ENCODE measurements at places on chromosomes 16 and 17. TPM values are rescaled to one million over a fixed set of nuclear protein-coding genes. Genes with fewer than 3 reads are reported as not detected.

Gene SOCS1
- total RNA-seq: 123 TPM

Gene AIPL1
- not detected for total RNA-seq

DNA sequence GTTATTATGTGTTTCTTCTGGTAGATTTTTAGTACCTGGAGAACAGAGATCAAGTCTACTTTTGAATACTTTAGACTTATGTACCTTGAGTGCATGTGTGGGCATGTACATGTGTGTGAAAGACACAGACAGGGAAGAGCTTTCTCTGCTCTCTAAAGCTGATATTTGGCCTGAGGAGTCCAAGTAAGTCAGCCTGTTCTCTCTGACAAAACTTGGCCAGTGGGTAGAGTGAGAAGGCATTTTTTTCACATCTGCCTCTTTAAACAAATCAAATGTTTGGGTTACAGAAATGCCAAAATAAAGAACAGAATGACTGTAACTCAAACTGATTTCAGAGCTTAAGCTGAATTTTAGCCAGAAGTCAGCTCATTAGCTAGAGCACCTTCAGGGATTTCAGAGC, 309.7 kb upstream of the DYNLRB2 start:
- no peak for DNase-seq

Gene OSBPL7
- 23.7 TPM for total RNA-seq

DNA sequence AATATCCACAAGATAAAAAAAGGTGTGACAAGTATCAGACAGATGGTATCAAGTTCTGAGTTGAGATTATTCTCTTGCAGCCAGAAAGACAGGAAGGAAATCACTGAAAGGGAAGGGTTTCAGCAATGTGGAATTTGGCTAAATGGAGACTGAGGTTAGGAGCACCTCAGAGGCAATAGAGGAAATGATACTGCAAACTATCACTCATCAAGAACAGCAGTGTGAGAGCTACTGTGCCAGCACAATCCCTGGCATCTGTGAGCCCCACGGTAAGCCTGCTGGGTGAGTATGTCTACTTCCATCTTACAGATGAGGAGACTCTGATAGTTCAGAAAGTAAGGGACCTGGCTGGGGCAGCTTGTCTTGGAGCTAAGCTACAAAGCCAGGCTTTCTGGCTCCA, 162.0 kb downstream of the SALL1 start:
- DNase-seq: no peak

- DNase-seq: no peak
Measured at GRCh38 chr16:15803618-15804017, 53.2 kb downstream of the MYH11 start.

- peak; percentile 68 for DNase-seq
Measured at GRCh38 chr17:4881761-4882555, 17.4 kb upstream of the C17orf107 start.

DNA sequence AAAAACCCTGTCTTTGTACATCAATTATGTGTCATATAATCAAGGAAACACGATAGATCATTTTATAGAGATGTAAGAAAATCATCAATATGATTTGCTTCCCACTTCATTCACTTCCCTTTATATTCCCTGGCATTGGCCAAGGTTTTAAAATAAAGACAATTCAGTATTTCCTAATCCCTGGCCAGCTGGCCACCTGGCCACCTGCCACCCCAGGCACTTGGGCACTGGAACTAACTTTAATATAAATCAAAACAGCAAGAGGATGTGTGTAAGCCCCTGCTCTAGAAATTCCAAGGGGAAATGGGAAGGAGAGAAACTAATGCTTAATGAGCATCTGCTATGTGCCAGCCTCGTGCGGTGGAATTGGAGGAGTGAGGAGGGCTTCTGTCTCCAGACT, 58.6 kb upstream of the TOB1 start:
- no peak for DNase-seq

- no peak for DNase-seq
Measured at GRCh38 chr17:2883544-2884213, 87.4 kb downstream of the RAP1GAP2 start.

DNA sequence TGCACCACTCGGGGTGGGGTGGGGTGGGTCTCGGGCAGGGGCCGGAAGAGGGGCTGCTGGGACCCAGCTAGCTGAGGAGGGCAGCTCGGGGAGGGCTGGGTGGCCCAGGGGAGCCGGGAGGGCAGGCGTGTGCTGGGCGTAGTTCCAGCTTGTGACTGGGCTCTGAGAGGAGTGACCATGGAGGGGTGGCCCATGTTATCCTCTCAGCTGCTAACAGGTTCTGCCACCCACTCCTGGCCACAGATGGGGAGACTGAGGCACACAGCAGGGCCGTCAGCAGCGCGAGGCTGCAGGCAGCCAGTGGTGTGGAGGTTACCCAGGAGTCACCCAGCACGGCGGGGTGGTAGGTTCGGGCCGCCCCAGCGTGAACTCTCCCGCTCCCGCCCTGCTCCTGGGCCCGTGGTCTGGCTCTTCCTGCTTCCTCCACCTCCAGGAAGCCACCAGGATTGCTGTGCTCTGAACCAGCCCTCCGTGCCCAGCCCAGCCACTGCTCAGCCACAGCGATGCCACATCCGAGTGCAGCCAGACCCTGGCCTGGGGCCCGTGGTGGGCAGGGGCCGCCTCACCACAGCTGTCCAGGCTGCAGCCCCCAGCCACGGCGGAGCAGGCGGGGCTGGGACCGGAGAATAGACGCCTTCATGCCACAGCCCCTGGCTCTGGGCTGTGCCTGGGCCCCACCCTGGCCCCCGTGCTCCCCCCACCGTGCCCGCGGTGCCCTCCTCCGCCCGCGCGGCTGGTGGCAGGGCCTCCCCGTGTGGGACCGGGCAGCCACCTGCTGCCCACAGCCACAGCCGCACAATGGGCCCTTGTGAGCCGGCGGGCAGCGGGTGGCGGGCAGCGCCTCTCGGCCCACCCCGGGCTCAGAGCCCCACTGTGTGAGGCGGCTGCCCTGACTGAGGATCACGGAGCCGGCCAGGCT, 26.3 kb upstream of the SSTR5 start:
- no peak for DNase-seq

DNA sequence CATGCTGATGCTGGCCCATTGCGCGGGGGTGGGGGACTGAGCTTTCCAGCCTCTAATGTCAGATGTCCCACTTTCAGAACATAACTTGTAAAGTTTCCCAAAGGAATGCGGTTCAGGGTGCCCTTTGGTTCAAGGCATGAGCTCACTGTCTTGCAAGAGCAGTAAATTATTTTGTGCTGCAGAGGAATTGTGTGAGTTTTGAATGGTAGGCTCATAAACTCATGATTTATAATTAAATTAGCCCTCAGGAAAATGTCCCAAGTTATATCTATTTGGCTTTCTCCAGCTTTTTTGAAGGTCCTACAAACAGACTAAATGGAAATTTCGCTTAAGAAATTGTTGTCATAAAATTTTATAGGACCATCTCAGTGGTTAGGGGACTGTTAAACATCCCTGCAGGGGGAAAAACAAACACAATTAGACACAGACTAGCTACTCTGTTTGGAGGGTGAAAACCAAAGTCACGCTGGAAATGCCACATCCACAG, 321.8 kb downstream of the HS3ST3B1 start:
- no peak for DNase-seq

DNA sequence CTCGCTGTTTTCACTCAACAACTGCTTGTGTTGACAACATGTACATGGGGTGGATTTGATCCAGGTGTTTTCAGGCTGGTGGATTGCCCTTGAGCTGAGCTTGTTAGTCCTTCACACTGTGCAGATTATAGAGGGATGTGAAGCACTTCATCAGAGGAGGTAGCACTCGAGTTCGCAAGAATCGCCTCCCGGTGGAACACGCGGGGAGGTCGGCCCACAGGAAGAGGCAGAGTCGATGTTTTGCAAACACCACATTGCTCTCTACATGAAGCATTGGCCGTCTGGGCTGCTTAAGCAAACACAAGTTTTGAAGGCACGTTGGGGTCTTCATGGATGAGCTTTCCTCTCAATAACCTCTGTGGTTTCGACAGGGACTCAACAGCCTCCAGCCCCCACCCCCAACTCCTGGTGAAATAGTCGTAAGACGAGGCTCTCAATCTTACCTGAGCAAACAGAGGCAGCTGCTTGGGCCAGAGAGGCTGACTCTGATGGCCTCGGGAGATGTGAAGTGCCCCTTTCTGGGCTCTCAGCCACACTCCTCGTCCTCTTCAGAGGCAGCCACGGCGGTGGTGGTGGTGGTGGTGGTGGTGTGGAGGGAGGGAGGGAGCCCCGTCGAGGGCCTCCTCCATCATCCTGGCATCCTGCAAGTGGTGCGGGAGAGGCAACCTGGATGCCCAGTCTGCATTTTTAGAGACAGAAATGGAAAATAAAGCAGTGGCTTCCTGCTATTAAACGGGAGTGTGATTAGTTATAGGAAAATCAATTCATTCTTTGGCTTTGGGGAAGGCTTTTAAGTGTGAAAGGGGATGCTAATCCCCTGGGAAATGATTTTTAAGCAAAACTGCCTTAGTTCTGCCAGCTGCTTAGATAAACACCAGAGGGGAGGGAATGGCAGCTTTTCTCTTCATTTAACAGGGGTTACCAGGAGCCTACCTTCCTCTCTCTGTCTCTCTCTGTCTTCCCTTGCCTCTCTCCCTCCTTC, 552.5 kb upstream of the EEF2KMT start:
- DNase-seq: no peak

All from activated naive CD4-positive, alpha-beta T cell treated with anti-CD3 and anti-CD28 coated beads, Interleukin-2, amount 50 U/mL, for 72 hours (primary cell).